ENCODE measurements at places on chromosomes 6 and 20.

DNA sequence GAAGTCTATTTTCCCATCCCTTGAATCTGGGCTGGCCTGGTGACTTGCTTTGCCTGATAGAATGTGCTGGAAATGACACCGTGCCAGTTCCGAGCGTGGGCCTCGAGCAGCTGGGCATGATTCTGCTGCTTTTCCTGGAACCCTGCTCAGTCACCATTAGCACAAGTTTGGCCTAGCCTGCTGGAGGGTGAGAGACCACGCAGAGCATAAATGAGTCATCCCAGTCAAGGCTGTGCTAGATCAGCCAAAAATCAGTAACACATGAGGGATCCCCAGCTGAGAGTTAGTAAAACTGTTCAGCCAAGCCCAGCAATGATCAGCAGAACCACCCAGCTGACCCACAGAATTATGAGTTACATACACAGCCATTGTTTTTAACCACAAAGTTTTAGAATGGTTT is 74.8 kb upstream of the TOP1 start:
- DNase-seq, result no peak

DNA sequence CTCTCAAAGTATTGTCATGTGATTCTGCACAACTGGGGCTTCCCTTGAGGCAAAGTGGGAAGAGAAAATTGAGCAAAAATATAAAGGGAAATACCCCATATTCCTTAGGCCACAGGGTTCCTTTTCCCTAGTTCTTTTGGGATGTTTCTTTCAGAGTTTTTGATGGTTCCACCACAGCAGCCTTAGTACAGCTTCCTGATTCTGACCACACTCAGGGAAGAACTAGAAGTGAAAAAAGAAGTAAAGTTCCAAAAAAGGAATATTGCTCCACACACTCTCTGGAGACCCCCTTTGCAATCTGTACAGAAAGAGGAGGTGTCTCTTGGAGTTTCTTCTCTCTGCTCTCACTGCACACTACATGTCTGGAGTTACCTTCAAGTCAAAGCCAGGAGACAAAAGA is 27.9 kb upstream of the HLA-DQA2 start:
- no peak for DNase-seq

DNA sequence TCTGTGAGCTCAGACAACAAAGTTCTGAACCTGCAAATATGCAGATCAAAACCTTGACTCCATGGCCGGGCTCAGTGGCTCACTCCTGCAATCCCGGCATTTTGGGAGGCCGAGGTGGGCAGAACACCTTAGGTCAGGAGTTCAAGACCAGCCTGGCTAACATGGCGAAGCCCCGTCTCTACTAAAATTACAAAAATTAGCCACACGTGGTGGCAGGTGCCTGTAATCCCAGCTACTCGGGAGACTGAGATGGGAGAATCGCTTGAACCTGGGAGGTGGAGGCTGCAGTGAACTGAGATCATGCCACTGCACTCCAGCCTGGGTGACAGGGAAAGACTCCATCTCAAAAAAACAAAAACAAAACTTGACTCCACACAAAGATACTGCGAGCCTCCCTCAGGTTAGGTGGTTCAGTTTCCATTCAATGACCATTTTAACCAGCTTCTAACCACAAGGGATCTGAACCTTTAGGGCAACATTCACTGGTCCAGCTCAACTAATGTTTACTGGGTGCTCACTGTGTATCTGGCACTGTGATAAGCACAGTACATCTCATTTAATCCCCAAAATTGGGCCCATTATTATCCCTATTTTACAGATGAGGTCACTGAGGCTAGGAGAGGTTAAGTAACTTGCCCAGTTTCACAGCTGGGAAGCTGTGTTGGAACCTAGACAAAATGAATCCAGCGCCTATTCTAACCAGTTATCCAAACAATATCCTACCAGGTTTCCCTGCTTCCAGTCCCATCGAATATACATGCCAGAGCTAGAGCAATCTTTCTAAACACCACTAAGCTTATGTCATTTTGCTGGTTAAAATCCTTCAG is 1.8 kb downstream of the SNRPB start:
- DNase-seq, result no peak

DNA sequence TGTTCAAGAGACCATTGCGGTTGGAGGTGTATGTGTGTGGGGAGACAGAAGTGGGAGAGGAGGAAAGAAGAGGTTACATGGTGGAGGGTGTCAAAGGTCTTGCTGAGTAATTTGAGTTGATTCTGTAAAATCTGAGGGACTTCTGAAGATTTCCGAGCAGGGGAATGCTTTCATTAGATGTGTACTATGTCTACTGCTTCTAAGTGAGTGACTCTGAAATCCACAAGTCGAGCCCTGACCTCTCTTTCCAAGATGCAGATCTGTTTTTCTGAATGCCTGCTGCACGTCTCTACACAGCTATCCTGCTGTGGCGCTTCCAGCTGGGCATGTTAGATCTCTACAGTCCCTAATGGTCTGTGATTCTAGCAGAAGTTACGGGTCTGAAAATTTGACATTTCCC is 209.8 kb downstream of the ATXN1 start:
- DNase-seq, result no peak

DNA sequence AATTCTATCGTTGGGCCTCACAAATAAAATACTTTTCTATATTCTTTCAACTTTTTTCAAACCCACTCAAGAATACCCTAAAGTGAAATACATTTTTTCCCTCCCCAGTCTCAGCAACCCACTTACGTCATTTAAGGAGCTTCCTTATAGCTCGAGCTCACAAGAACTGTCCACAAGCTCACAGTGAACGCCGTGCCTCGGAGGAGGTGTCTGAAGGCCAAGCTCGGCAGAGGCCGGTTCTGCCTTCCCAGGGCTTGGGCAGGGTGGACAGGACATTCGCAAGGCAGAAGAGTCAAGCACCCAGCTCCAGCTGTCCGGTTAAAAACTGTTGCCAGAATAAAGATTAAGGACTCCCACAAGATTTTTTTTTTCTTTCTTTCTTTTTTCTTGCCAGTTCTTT is 802.3 kb downstream of the QKI start:
- DNase-seq, result no peak
